Inflammatory macrophage treated with lipopolysaccharide for 1 hour (primary cell): ENCODE measurements at places on chromosomes 1 and 21.

- DNase-seq, result no peak
Measured at GRCh38 chr1:164443166-164443565, 115.8 kb upstream of the PBX1 start.

GRCh38 chr1:111795401-111795800 is 39.7 kb downstream of the DDX20 start:
- no peak for DNase-seq

DNA sequence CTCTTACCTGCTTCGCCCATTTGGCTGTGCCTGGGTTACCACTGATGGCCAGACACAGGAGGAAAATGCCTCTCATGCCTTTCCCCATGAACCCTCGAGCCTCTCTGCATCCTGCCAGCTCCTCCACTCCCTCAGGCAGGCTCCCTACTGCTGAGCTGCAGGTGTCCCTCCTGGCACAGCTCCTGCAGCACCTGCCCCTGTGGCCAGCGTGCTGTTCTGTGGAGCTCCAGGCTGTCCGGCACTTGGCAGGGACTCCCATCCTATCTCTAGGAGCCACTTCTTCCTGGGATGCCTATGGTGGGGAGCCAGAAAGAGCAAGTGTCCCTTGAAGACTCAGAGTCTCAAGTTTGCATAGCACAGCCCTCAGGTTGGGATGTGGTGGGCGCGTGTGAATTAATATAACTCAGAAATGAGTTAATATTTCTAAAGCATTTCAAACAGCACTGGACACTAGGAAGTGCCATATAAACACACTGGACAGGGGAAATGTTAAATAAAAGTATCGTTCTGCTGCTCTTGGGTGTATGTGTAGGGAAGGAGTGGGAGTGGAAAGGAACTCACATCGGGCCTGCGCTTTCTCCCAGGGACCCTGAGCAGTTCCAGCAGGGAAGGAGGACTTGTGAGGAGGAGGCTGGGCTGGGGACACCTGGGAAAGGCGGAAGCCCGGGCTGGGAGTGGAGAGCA is 2.7 kb downstream of the LRRC71 start:
- no peak for DNase-seq

DNA sequence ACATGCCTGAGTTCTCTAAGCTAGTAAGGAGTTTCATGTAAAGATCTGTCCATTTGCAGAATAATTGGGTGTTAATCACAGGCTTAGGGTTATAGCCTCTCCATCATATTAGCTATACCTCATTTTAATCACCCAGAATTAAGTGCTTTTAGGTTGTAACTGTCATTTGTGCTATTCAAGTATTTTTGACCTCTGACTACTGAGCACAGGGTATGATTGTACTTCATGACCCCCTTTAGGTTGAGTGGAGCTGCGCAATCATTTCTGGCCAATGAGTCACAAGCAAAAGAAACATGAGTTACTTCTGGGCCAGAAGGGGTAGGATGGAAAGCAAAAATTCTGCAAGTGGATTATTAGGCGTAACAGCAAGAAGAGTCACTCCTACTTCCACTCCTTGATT is 8.4 kb upstream of the SNX7 start:
- no peak for DNase-seq

GRCh38 chr1:240610636-240611035 is 1.3 kb downstream of the GREM2 start:
- DNase-seq, result no peak

DNA sequence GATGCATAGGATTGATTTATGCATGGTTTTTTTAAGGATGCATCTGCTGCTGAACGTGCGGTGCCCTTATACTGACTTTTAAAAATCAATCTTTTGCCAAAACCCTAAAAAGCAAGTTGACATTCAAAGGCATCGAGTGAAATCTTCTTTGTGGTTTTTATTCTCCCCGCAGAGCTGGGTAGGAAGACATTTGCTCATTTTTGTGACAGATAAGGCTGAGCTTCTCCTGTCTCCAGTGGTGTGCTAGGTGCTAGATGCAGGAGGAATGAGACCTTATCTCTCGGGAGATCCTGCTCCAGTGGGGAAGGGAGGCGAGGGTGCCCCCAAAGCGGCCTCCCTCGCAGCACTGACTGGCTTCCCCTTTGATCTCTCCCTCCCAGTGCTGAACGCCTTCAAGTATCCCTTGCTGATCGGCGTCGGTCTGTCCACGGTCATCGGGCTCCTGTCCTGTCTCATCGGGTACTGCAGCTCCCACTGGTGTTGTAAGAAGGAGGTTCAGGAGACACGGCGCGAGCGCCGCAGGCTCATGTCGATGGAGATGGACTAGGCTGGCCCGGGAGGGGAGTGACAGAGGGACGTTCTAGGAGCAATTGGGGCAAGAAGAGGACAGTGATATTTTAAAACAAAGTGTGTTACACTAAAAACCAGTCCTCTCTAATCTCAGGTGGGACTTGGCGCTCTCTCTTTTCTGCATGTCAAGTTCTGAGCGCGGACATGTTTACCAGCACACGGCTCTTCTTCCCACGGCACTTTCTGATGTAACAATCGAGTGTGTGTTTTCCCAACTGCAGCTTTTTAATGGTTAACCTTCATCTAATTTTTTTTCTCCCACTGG is 14.9 kb upstream of the CD101 start:
- DNase-seq, result no peak

- no peak for DNase-seq
Measured at GRCh38 chr1:60359431-60359830, 285.9 kb upstream of the C1orf87 start.

DNA sequence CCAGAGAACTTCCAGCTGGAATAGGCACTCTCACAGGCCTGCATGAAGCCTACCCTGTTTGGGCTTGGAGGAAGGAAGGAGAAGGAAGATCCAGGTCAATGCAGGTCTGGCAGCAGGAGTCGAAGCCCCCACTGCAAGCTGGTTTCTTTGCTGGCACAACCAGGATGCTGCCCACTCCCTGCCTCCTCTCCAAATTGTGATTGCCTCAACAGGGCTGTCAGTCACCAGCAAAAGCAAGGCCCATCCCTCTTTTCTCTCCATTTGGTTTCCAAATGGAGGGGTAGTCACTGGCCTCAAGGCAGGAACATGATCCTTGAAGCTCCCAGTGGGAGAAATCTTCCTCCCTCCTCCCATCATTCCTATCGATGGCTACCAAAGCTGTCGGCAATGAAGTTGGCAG is 37.0 kb downstream of the PACC1 start:
- no peak for DNase-seq

DNA sequence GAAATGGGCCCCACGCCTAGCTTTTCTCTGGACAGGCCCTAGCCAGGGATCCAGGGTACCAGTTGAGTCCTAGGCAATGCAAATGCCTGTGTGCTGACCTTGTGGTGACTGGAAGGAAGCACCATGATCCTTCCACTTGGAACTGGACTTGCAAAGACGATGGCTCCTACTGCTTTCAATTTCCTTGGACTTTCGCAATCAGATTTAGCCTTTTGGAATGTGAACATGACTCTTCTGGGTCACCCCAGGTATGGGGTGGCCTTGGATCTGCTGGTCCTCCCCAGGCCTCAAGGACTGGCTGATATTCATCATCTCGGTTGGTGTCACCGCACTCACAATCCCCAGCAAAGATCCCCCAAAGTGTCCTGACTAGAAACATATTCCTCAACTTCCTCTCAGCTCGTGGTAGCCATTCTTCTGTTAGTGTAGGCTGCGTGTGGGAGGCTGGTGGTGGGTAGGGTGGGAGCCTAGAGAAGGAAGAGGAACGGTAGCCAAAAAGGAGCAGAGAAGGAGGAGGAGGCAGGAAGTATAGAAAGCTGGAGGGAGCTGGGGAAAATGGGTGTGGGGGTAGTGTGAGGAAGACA is 130.5 kb downstream of the PPIAL4G start:
- peak; percentile 54 for DNase-seq

DNA sequence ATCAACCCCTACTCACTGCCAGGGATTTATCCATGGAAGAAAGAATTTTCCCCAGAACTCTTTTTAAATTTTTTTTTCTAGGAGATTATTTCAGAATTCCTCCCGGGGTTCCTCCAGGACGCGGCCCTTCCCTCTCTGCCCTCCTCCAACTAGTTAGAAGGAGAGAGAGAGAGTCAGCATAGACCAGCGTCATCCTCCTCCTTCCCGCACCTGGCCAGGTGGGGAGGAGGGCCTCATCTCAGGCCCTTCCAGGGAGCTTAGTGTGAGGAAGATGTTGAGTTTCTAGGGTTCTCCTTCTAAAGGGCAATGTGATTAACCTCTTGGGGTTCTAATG is 63.6 kb downstream of the CDK18 start:
- DNase-seq, result no peak

GRCh38 chr1:58857680-58858673 is 74.1 kb upstream of the JUN start:
- DNase-seq, result no peak

GRCh38 chr1:174799136-174799479 is 200.6 kb upstream of the CACYBP start:
- DNase-seq, result no peak

- no peak for DNase-seq
Measured at GRCh38 chr1:155339515-155340097, 18.9 kb downstream of the RUSC1 start.

DNA sequence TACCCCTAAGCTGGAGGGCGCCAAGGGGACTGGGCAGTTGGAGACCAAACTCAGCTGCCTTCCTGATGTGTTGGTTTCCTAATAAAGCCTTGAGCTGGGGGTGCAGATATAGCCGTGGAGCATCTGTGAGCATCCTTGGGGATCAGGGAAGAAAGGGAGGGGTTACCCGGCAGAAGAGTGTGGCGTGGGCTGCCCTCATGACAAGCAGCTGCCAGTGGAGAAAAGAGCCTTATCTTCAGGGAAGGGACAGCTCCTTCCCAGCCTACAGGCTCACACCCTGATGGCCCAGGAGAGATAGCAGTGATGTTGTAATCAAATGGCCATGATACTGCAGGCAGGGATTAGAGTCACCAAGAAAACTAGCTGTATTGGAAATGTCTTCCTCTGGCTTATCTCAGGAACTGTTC is 10.8 kb upstream of the NFASC start:
- no peak for DNase-seq

- no peak for DNase-seq
Measured at GRCh38 chr1:16116625-16117024, 39.2 kb downstream of the EPHA2 start.

DNA sequence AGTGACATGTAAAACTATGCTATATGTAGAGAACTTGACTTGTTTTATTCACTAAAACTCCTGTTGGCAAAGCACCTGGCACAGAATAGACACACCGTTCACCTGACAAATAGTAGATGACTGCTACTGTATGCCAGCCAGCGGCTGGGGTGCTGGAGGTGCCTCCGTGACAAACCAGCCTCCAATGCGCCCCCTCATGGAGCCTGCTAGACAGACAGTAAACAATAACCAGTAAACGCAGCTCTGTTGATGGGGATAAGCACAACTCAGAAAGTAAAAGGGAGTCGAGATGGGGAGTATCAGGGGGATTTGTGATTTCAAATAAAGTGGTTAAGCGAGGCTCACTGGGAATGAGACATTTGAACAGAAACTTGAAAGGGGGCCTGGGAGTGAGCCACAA is 107.2 kb downstream of the PRDM2 start:
- no peak for DNase-seq

GRCh38 chr1:208628022-208628914 is 384.1 kb upstream of the PLXNA2 start:
- DNase-seq, result no peak

- DNase-seq, result no peak
Measured at GRCh38 chr21:23401278-23401677, 2206.0 kb downstream of the MRPL39 start.

- DNase-seq, result no peak
Measured at GRCh38 chr1:85342207-85342606, 65.8 kb upstream of the BCL10 start.

GRCh38 chr1:234875328-234875952 is 253.2 kb downstream of the TOMM20 start:
- no peak for DNase-seq

GRCh38 chr1:176049582-176049981 is 157.5 kb downstream of the COP1 start:
- no peak for DNase-seq

DNA sequence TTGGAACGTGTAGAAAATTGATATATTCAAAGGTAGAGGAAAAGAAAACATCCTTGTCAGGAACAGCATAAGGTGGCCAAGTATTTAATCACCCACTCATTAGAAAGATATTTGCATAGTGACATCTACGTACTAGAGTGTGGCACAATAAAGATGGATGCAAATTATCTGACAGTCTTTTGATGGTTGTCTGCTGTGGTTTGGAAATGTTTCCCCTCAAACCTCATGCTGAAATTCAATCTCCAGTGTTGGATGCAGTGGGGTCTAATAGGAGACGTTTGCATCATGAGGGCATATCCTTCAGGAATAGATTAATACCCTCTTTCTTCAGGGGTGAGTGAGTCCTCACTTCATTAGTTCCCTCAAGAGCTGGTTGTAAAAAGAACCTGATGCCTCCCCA is 34.1 kb upstream of the RUNX1 start:
- DNase-seq, result no peak

DNA sequence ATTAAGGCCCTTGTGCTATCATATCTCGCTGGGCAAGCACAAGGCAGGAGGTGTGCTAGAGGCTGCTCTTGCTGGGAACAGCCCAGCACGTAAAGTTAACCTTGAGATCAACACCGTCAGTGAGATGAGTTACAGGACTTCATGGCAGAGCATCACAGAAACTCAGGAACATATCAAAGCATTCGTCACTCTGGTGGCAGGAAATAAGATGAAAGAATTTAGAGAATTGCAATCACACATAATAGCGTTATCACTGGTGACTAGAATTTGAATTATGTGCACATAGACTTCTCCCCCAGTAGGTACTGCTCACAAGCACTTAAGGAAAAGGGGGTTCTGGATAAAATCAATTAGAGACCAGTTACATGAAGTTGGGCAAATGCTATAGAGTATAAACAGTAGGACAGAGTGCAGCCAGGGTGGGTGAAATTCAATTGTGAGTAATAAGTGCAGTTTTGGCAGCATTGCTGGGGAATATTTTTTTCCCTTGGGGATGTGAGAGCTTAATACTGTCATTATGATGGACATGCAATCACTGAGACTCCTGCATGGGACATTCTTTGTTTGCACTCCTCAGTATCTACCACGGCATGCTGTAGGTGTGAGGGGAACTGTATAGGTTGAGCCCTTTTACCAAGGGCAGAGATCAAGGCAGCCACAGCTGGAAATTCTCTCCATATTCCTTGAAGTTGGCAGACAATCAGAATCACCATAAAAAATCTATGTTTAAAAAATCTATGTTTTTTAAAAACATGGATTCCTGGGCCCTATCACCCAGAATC is 44.2 kb upstream of the ARHGAP29 start:
- no peak for DNase-seq

GRCh38 chr1:5720484-5720883 is 271.7 kb downstream of the NPHP4 start:
- DNase-seq, result no peak
